Activated gamma-delta T cell treated with anti-CD3 and anti-CD28 coated beads, Interleukin-2, amount 50 U/mL, for 16 hours (primary cell): ENCODE measurements at places on chromosomes 4 and X.

DNA sequence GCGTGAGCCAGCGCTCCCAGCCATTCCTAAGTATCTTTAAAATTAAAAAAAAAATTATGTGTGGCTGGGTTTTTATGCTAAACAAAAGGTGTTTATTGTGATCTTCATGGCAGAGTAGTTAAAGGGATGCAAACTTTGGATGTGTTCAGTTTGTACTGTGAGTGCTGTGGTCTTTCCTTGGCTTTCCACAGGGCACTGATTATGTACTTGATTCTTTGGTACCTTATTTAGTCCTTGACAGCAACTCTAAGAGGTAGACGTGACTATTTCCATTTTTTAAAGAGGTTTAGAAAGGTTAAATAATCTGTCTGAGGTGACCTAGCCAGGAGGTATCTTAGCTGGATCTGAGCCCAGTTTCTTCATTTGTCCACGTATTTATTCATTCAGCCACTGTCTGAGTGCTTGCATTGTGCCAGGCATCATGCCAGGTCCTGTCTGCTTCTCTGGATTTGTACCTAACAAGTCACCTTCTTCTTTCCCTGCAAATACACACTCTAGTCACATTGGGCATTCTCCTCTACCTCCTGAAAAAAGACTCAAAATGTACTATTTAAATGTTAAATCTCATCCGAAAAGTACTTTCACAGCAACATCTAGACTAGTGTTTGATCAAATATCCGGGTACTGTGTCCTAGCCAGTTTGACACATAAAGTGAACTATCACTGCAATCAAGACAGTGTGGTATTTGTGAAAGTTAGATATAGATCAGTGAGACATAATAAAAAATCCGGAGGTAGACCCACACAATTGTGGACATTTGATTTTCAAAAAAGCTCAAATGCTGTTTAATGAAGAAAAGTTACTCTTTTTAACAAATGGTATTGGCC, 31.5 kb downstream of the WWC2 start:
- DNase-seq = no peak

- DNase-seq = no peak
These were observed 211.5 kb downstream of the CHRDL1 start for GRCh38 chrX:110584083-110584482.

DNA sequence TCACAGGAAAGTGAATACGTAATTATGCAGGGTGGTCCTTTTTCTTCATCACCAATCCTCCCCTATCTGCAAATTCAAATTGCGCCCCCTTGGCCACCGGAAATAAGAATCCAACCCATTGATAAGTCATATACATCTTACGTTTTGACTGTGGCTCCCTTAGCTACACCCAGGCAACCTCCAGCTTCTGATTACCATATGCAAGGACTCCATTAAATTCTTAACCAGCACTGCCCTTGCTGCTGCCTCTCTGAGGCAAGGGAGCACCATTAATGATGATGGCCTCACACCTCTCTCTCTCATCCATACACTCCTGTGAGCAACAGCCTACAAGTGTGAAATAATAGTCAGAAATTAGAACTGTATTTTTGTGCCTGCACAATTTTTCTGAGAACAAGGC, 106.0 kb upstream of the NOCT start:
- DNase-seq = no peak

- no peak for DNase-seq
These were observed 115.6 kb upstream of the SCML1 start for GRCh38 chrX:17621566-17622270.

DNA sequence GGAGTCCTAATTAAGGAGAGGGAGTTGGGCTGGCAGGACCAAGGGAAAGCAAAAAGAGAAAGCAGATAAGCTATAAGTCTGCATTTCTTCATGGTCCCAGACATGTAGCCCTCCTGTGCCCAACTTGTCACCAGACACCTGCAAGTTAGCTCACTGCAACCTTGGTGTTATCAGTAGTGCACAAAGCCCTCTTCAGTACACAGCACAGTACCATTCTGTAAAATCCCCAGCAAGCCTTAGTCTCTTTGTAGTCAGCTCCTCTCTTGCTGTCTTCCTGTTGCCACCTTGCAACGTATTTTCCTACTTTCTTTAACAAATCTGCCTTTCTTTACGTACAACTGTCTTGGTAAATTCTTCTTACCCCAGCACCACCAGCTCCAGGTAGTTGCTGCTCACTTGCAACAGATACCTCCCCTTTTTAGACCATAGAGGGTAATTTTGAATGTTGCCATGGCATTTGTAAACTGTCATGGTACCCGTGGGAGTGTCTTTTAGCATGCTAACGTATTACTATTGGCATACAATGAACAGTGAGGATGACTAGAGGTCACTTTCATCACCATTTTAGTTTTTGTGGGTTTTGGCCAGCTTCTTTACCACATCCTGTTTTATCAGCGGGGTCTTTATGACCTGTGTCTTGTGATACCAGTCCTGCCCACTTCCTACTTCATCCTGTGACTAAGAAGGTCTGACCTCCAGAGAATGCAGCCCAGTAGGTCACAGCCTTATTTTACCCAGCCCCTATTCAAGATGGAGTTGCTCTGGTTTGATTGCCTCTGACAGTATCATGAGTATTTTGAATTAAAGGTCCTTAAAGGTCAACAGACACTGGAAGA, 28.3 kb upstream of the AP1S2 start:
- no peak for DNase-seq

- DNase-seq = no peak
These were observed 41.7 kb downstream of the CNGA2 start for GRCh38 chrX:151776181-151776731.

- no peak for DNase-seq
These were observed 353 bp upstream of the SMIM10 start for GRCh38 chrX:134990475-134990800.

DNA sequence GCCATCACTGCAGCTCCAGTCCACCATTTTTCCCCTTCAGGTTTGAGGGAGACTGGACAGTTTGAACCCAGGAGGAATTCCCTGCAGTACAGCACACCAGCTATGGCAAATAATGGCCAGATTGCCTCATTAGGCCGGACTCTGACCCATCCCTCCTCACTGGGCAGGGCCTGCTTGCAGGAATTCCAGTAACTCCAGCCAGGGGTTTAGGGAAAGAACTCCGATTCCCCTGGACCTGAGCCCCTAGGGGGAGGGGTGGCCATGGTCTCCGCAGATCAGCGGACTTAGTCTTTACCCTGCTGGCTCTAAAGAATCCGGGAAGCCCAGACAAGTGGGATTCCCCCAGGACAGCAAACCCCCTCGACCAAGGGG, 342.8 kb downstream of the DMD start:
- DNase-seq = no peak

- no peak for DNase-seq
These were observed 11.3 kb downstream of the ARL13A start for GRCh38 chrX:100980608-100981497.

- no peak for DNase-seq
These were observed 833.3 kb upstream of the INTU start for GRCh38 chr4:126799416-126799815.

DNA sequence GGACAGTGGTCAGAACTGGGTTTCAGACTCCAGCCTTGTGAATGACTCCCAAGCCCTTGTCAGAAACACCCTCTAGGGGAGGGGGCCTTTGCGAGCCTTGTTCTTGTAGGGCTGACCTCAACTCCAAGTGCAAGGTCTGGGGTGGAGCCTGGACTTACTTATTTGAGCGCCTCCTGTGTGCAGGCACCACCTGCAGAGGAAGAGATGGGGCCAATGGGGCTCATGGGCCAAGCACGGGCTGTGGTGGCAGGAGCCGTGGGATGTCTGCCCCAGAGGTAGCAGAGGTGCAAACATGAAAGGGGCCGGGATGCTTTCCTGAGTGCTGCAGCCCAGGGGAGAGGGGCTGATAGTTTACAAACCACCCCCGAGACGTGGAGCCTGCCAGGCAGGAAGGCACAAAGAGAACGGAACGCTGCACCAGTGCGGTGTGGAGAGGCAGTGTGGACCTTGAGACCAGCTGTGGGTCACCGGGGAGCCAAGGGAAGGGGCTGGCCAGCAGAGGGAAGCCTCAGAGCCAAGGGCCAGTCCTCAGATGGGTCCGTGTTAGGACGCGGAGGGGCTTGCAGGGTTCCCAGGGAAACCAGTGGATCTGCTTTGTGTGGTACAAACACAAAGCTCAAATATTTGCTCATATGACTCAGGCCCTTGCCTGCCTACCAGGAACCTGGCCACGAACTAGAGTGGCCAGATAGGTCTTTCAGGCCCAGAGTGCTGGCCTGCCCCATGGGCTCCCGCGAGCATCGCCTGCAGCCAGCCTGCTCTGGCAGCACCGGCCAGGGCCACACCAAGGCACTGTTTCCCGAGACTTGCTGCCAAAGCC, 8.7 kb upstream of the TADA2B start:
- DNase-seq = no peak

- no peak for DNase-seq
These were observed 28.4 kb downstream of the CXCL1 start for GRCh38 chr4:73897380-73898136.

- no peak for DNase-seq
These were observed 44.1 kb upstream of the NPNT start for GRCh38 chr4:105851196-105851595.

DNA sequence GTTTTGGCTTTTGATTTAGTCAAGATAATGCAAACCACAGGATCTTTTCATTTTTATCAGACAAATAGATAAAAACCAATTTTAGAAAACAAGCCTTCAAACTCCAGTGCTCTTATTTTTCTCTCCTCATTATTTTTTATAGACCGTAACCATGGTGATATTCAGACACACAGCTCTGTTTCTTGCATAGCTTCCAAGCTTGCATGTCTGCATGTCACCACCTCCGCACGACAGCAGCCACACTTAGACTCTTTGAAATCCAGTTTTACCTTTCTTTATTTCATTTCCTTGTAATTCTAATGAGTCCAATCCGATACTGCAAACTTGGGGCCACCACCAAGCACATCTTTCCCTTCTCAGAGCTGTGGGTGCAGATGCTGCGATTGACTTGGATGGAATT, 94.3 kb upstream of the GPM6A start:
- no peak for DNase-seq

DNA sequence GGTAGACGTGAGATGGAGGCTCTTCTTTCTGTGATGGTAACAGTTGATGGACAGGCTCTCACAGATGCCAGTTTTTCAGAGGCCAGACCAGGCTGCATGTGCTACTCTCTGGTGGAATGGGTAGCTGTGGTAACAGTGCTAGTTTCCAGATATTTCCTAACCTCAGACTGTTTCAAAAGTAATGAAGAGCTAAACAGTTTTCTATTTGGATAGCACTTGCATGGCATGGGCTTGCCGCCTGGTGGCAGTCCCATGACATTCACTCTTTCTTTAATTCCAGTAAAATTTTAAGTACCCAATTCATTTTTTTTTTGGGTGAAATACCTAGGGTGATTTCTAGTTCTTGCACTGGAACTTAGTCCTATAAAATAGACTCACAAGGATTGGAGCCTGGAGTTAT, 220.2 kb upstream of the MAD2L1 start:
- DNase-seq = no peak

- DNase-seq = no peak
These were observed 12.3 kb upstream of the SYTL5 start for GRCh38 chrX:37993837-37994619.

DNA sequence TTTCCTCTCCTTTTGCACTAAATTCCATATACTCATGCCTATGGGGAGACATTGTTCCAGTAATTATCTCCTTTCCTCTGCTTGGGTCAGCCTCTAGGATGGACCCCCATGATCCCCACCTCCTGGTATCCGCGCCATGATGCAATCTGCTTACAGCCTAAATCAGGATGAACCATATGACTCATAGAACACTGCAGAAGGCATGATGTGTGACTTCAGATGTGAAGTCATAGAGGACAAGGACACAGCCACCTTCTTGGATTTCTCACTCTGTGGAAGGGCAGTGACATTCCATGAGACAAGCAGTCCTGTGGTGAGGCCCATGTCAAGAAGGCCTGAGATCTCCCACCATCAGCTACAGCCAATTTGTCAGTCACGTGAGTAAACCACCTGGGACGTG, 9.0 kb upstream of the TMEM144 start:
- no peak for DNase-seq

GRCh38 chr4:4388311-4388790, 1.4 kb downstream of the NSG1 start:
- no peak for DNase-seq

GRCh38 chr4:6900181-6900812, 9.3 kb upstream of the TBC1D14 start:
- no peak for DNase-seq

DNA sequence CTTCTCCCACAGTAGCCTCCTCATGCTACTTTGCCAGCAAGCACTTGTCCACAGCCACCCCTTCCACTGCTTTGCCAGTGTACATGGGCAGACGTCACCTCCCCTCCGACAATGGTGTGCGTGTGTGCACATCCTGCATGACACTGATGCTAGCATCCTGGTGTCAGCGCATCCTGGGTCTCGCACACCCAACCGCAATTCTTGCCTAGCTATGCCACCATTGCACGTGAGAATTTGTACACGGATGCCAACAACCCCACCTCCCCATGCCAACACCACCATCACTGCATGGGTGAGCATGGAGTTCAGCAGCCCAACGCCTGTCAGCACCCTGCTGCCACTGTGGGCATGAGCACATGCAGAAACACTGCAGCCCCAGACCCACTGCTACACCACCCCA, 550.0 kb downstream of the STPG2 start:
- DNase-seq = no peak

DNA sequence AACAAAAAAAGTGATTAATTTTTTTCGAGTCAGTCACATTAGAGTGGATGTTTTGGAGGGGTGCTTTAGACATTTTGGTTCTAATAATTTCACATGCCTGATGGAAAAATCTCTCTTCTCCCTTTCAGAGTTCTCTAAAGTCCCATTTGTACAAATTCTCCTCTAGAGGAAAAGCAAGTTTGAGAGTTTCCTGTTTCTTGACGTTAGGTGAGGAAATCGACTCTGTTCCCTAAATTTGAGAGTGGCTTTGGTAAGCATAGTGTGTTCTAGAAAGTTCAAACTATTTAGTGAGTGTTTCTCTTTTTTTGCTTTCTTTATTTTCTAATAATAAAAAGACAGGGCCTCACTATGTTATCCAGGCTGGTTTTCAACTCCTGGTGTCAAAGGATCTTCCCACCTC, 1.6 kb upstream of the ATP6AP2 start:
- no peak for DNase-seq

DNA sequence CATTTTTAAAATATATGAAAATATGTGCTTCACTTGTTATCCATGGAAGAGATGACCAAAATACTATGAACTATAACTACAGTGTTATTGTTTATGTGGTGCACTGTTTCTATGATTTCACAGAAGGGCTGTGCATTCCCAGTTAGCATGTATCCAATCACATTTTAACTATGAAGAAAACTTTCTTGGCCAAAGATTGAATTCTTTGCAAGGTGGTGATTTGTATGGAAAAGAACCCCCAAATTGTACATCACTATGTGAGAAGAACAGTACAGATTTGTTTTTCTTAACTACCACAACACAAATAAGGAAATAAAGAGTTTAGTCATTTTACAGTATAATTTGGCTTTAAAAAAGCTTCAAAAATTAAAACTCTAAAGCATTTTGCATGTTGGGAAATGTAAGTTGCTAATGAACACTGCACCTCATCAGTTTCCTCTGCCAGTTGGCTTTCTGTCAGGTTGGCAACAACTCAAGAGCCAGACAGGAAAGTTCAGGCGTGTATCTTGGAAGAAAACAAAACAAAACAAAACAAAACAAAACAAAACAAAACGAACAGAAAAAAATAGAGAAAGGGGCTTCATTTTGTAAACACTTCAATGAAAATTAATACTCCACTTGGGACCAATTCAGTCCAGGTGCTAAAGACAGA, 237.0 kb downstream of the SCFD2 start:
- no peak for DNase-seq
